NCI-H187 treated with DMSO at 0.1 percent for 48 hours (cell line): ENCODE measurements at places on chromosomes 13 and 19.

DNA sequence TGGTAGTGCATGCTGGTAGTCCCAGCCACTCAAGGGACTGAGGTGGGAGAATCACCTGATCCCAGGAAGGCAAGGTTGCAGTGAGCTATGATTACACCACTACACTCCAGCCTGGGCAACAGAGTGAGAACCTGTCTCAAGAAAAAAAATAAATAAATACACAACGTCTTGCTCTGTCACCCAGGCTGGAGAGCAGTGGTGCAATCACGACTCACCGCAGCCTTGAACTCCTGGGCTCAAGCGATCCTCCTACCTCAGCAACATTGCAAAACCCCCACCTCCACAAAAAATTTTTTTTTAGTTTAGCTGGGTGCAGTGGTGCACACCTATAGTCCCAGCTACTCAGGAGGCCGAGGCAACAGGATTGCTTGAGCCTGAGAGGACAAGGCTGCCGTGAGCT, 8.8 kb downstream of the TPM4 start:
- no peak for DNase-seq

DNA sequence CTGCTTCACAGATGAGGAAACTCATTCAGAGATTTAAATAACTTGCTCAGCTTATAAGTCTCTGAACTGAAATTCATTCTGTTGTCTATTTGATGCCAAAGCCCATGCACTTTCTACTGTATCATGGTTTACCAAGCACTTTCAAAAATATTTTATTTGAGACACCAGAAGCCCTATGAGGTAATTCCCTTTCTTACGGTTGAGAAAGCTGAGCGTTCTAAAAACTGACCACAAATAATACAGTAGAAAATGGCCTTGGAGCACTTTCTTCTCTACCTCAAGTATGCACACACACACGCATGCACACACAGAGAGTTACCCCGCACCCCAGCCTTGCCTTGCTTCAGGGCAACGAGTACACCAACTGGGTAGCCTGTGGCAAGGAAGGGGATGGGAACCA, 228.5 kb downstream of the RFC3 start:
- no peak for DNase-seq

- no peak for DNase-seq
Observed at GRCh38 chr13:104246955-104247354, 1180.7 kb upstream of the SLC10A2 start.

DNA sequence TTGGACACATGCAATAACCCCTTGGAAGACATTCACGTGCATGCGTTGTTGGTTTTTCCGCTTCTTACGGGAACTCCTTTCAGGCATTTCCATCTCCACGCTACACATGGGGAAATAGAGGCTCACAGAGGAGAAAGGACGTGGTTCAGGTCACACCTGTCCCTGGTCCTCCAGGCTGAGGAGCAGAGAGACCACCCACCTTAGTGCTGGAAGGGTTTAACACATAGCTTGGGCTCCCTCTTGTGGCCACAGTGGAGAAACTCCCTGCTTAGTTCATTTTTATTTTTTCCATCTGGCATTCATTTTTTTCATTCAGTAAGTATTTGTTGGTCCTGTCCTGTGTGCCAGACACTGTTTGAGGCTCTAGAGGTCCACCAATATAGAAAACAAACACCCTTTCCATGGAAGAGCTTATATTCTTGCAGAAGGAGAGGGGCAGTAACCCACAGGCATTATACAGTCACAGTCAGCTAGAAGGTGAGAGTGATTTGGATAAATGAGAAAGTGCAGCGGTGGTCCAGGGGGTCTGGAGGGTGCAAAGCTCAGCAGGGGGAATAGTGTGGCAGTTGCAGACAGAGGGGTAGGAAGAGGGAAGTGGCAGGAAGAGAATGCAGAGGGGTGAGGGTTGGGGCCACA, 24.2 kb upstream of the TTYH1 start:
- DNase-seq, result no peak

DNA sequence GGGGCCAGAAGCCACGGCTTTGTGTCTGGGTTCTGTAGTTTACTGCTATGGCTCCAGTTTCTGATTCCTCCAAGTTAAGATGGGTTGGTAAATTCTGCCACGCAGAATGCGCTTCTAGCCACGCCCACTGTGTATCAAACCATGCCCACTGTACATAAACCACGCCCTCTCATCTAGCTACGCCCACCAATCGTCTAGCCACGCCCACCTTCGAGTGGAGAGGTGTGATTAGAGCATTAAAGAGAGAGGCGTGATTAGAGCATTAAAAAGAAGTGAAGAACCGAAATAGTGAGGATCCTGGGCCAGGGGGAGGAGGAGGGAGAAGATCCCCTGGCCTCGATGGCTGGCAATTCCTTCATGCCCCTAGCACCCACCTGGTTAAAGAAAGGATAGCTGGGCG, 43.7 kb upstream of the ADGRE5 start:
- DNase-seq, result no peak

GRCh38 chr13:31518645-31519044, 220.7 kb upstream of the RXFP2 start:
- no peak for DNase-seq

DNA sequence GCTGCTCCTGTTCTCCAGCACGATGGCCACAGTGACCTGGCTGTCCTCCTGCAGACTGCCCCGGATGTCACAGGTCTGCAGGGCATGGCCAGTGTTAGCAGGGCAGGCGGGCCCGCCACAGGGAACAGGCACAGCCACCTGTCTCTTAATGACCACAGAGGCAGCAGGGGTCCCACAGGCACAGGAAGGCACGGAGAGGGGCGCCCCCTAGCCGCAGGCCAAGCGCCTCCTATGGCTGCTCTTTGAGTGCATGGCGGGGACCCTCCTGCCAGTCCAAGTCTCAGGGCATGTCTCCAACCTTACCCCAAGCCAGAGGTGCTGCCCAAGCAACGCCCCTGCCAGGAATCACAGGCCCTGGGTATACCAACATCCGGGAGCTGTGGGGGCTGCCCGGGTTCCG, 14.1 kb downstream of the IZUMO4 start:
- no peak for DNase-seq

DNA sequence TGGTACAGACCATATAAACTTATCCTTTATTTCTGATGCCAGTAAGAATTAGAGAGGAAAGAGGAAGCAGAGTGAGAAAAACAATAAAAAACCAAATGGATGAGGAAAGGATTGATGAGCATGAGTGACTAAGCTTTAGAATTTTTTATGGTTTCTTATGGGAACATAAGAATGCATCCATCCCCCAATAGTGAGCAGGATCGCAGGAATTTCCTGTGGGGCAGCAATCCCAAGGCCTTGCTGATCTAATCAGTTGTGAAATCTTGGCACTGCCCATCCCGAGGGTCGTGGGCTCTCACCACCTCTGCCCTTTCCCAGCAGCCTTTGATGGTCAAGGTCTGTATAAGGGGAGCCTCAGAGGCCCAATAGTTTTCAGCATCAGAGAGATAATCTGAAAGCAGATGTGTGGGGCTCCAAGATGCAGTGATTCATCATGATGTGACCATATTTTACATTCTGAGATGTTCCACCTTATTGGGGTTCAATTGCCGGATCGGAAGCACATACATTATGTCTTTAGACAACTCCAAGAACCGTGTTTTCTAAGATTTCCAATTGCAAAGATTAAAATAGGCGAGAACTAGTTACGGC, 222.1 kb downstream of the DNAJC15 start:
- no peak for DNase-seq

DNA sequence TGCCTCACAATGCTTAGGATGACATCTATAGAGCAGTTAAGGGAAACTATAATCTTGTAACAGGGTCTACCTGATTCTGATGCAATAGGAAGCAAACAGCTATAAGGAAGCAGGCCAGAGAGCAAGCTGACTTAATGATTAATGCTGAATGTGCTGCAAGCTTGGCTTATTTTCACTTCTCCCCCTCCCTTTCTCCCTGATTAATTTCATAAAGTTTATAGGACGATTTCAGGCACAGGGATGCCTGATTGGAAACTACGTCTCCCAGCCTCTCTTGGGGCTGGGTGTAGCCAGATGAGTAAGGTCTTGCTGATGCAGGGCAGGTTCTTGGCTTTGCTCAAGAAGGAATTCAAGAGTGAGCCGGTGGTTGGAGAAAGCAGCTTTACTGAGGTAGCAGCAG, 82.8 kb upstream of the MRI1 start:
- DNase-seq, result no peak

- no peak for DNase-seq
Observed at GRCh38 chr13:26948353-26948752, 187.8 kb upstream of the GPR12 start.

DNA sequence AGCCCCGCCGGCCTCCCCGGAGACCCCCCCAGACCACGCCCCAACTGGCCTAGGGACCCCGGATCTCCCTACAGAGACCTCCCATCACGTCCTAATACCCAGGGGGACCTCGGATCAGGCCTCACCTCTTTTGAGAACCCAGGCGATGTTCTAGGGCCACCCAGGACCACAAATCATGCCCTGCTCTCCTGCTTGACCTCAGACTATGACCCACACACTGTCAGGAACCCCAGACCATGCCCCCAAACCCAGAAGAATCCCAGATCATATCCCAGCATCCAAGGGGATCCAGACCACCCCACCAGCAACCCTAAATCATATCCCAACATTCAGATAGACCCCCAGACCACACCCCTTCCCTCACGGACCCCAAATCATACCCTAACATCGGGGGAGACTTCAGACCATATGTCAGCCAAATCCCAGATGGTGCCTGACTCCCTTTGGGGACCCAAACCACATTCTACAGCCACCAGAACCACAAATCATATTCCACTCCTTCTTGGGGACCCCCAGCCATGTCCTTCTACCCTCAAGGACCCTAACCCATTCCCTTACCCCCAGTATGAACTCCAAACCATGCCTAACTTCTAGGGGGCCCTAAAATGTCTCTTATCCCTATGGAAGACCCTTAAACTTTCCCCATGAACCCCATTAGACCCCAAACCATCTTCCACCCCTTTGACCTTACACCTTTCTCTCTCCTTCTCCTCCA, 611 bp upstream of the LRFN1 start:
- no peak for DNase-seq

DNA sequence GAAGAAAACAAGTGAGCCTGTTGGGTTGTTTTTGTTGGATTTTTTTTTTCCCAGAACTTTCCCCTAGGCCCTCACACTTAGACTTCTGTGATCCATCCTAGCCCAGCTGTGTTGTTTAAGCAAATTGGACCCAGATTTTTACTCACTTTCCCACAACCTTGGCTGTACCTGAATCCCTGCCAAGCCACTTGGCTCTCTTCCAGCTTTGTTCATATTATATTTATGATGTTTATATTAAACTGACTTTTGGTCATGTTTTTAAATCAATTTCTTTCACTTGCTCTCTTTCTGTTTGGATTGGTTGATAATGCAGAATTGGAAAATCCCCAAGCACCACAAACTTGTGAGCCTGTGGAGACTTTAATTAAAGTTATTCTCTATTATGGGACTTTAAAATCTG, 16.6 kb downstream of the OLFM4 start:
- no peak for DNase-seq

- DNase-seq, result no peak
Observed at GRCh38 chr19:43575955-43576878, 616 bp downstream of the PINLYP start.

DNA sequence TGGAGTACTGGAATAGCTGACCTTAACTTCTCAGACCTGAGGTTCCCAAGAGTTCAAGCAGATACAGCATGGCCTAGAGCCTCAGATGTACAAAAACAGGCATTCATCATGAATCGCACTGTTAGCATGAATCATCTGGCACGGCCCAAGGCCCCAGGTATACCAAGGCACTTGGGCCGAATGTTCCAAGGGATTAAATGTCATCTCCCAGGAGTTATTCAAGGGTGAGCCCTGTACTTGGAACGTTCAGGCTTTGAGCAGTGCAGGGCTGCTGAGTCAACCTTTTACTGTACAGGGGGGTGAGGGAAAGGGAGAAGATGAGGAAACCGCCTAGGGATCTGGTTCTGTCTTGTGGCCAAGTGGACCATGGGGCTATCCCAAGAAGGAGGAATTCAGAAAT, 6.3 kb downstream of the KLK3 start:
- no peak for DNase-seq

- peak; percentile 38 for DNase-seq
Observed at GRCh38 chr19:11089254-11090013, at the start of gene LDLR. LDLR (plus strand) TSS chr19:11089463; CDS start chr19:11089549, 86 bp downstream.

DNA sequence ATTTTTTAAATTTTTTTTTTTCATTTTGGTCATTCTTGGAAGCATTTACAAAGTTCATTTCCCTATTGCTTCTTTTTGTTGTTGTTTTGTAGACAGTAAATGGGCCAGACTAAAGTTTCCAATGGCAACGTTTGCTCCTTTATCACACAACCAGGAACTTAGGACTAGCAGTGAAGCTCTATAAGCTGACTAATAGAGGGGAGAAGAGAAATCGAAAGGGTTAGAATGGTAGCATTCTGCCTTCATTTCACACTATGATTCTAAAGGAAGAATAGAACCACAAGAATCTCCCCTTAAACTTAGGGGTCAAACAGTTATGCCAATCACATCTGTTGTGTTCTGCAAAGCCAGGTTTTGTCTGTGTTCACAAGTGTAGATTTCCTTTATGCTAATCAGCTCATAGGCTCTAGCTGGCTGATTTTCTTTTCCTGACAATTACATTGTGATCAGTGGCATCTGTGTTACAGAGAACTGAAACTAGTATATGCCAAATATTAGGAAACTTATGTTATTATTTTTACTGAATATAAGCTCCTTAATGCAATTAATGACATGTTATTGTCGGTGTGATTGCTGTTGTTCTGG, 467.3 kb downstream of the DACH1 start:
- no peak for DNase-seq

GRCh38 chr13:23447927-23448326, 14.4 kb upstream of the SACS start:
- no peak for DNase-seq

DNA sequence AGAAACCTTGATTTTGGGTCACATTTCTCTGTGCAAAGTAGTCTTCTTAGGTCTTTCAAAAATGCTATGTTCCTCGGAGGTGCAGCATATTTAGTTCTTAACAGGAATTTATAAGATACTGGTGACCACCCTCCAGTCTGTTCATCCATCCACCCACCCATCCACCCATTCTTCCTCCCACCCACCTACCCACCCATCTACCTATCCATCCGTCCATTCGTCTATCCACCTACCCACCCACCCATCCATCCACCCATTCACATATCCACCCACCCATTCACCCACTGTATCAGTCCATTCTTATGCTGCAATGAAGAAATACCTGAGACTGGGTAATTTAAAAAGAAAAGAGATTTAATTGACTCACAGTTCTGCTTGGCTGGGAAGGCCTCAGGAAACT, 74.9 kb downstream of the KCTD15 start:
- no peak for DNase-seq

DNA sequence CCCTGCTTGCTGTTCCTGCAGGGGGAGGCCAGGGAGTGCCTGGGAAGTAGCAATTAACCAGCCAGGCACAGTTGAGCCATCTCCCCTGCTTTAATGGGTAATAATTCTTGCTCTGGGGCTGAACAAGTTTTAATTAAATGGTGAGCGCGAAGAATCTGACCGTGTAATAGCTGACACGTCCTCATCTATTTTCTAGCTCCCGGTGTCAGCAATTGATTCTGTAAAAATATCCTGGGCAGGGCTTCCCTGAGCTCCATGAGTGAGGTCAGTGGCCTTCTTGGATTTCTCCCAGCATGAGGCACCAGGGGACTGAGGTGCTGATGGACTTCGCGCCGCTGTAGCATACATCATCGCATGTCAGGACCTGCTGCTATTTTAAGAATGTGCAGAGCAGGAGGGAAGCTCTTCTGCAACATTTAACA, 26.9 kb downstream of the SIPA1L3 start:
- DNase-seq, result no peak
